ENCODE measurements at places on chromosomes 7 and 10.

GRCh38 chr7:133561396-133561795, 308.5 kb downstream of the EXOC4 start:
- no peak for DNase-seq

DNA sequence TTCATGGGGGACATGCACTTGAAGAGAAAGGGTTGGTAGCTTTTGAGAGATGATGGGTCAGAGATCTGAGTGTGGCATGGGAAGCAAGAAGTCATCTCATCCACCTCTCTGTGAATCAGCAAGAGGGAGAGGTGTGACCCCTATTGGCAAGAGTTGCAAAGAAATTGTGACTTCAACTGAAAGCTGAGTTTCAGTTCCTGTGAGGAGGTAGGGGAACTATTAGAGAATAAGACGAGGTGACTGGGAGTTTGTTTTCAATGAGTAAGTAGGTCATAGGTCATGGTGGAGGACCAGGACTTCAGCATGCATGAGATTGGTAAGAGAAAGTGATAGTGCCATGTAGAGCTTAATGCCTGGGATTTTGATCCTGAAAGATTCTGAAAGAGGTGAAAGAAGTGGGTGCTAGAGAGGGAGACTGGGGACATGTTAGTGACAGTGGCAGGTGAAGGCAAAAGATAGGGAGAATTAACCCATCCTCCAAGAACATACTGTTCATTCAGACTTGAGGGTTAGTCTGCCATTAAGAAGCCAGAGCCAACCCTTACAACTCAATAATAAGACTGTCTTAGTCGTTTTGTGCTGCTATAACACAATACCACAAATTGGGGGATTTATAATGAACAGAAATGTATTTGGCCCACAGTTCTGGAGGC, 75.5 kb upstream of the CAPZA2 start:
- DNase-seq = peak; percentile 6

GRCh38 chr10:119655566-119656001, 4.4 kb downstream of the BAG3 start:
- no peak for DNase-seq

DNA sequence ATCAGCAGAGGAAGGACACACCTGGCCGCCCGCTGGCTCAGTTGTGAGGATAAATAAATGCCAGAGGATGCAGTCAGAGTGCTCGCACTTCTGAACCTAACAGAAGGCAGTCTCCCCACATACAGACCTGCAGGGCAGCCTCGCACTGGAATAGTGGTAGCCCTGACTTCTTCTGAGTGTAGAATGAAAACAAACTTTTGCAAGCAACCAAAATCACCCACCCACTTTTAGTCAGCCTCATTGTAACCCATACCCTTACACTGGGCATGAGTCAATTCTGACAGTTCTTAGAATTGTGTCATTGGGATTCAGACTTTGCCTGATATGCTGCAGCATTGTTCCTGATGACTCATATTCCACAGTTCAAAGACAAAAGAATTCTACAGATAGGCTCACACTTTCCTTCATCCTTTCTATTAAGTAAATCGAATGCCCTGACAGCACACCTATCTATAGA, 167.0 kb upstream of the CDK1 start:
- DNase-seq = no peak

DNA sequence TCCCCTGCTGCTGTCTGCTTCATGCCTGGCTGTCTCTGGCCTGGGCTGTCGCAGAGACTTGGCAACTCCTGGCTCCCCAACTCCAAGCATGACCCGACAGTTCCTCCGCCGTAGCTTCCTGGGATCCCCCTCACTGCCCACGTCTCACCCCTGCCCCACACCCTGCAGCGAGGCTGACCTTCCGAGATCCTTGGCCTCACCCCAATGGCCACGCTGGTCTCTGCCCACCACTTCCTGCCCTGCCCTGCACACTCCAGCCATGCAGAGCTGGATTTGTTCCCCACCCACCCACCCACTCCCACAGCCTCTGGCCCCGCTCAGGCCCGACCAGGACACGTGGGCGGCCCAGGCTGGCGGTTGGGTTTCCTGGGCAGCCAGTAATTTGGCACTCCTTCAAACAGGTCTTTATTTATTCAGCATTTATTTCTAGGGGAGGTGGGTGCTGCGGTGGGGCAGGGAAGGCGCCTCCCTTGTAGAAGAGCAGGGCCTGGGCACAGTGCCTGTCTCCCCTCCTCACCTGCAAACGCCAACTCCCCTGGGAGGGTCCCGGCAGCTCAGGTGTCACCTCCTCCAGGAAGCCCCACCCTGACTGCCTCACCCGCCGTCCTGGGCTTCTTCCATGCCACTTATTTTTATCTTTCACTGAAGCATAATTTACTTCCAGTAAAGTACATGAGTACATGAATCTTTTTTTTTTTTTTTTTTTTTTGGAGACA, 25.5 kb downstream of the GTF2IRD1 start:
- DNase-seq = no peak

GRCh38 chr10:79028056-79028430, 40.7 kb upstream of the ZMIZ1 start:
- DNase-seq = no peak

DNA sequence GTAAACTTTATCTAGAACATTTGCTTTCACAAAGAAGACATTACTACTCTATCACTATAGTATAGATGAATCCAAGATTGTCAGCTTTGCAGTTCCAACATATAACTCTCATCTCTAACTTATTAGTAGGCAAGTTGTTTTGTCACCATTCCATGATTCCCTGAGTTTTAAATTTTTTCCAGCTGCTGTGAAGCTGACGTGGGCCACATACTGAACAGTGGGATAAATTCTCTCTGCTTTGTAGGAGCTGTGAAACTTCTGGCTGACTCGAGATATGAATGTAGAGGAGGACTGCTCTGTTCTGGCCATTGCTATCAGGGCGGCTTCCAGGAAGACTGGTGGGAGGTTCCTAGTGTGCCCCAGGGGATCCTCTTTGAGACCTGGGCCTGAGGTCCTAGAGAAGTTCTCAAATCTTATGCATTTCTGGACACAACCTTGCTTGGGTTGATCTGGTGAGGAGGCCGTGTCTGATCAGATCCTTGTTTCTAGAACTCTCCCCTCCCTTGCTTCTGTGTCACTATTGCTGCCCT, 58.0 kb downstream of the LSMEM1 start:
- DNase-seq = no peak

DNA sequence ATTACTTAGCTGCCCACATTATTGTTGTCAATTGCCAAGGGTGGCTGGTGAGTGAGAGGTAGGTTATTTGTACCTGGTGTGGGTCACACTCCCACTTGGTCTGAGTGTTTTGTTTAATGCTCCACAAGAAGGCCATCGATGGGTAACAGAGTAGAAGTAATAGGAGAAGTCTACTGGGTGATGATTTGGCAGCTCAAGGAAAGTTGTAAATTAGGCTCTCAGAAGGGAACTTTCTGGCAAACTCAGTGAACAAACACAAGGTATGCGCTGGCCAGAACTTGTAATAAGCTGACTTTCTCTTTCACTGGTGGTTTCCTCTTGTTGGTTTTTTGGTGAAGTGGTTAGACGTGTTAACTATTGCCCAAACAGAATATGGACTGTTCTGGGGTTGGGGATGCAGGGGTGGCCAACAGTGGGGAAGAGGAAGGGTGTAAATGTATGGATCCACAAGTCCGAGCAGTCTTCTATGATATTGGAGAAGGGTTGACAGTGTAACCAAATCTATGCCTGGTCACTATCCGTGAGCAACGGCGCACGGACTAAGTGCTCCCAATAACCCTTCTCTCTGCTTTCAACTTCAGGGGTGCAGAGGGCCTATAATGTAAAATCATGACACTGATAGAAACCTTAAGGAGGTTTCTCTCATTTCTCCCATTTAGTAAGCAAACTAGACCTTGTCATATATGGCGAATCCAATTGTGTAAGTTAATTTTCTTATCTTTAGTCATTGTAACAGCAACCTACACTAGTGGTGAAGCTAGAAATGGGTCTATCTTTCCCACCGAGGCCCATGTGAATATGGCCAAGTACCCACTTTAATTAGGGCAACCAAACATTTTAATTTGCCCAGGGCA, 212.8 kb downstream of the PTEN start:
- no peak for DNase-seq

GRCh38 chr7:125526092-125526491, 596.5 kb upstream of the POT1 start:
- DNase-seq = no peak

GRCh38 chr7:48389977-48390376, 218.7 kb downstream of the ABCA13 start:
- DNase-seq = peak; percentile 9

- no peak for DNase-seq
Observed at GRCh38 chr7:150784120-150784736, 15.9 kb downstream of the TMEM176B start.

All from GDM1 (cell line).